ENCODE measurements at places on chromosomes 5 and 9.
A peak's percentile ranks its signal among the peaks of the same experiment; 100 is the strongest.

GRCh38 chr5:84202136-84202535 lies 182.5 kb downstream of the EDIL3 start:
- no peak for DNase-seq

DNA sequence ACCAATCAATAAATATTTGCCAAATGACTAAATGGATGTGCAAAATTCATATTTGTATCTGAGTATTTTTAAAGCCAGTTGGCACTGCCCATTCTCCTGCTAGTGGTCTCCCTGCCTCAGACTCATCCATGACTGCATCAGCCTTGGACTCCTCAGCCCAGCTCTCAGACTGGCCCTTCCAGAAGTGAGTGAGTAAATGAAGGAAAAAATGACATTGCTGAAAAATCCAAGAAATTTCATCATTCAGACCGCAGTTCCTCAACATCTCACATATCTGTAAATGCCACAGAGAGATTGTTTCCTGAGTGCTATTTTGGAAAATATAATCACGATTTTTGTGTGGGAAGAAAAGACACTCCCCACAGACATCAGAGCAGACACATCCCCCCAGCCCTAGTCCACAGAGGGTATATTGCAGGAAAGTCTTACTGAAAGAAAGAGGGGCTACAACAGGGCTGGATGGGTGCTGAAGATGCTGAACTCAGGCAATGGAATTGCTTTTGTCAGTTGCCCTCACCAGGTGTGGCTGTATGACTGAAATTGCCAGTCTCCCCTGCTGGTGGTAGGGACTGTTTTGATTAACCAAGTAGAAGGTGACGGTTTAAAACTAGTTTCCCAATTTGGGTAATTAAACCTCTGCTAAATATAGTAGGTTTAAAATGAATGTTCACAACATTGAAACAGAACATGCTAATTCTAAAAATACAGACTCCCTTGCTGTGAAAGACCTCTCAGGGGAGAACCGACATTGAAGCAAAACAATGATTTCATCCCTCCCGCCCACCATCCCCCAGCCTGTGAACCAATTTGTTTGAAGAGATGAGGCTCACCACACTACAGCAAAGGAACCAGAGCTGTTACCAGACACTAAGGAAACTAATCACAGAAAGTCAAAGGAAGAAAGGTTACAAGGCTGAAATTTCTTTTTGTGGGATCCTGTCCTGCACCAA lies 158.8 kb downstream of the DEPDC1B start:
- DNase-seq, result no peak

DNA sequence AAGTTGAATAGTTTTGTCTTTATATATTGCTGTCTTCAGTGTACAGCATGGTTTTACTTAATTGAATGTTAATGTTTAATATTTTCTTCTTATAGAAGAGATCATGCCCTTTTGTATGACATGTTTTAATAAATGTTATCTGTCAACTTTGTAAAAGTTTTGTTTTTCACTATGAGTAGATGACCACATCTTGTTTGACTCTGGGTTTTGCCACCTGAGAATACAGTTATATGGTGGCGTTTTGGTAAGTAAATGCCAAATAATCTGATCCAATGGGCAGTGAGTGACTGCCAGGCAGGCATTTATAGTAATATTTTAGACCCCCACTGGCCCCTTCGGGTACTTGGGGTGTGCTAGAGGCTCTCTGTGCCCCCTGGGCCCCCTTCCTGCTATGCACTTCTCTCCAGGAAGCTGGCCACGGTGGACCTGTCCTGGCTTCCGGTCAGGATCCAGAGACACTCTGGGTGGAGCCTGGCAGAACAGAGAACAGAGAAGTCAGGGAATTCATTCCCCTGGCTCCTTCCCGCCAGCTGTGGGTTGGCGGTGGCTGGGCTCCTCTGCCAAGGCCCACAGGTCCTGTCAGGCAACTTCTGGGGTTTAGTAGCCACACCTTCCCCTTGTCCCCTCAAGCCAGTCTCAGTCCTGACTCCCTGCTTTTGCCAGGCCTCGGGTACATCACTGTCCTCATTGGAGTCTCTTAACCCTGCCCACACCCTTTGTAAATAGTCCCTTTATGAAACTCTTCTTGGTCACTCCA lies 22.2 kb upstream of the ZBTB34 start:
- no peak for DNase-seq

- no peak for DNase-seq
These were observed 6.6 kb downstream of the CLTB start for GRCh38 chr5:176409765-176410164.

GRCh38 chr5:108655750-108656450 lies 91.8 kb upstream of the FER start:
- DNase-seq, result no peak

GRCh38 chr5:67648201-67648671 lies 451.6 kb upstream of the CD180 start:
- DNase-seq, result no peak

DNA sequence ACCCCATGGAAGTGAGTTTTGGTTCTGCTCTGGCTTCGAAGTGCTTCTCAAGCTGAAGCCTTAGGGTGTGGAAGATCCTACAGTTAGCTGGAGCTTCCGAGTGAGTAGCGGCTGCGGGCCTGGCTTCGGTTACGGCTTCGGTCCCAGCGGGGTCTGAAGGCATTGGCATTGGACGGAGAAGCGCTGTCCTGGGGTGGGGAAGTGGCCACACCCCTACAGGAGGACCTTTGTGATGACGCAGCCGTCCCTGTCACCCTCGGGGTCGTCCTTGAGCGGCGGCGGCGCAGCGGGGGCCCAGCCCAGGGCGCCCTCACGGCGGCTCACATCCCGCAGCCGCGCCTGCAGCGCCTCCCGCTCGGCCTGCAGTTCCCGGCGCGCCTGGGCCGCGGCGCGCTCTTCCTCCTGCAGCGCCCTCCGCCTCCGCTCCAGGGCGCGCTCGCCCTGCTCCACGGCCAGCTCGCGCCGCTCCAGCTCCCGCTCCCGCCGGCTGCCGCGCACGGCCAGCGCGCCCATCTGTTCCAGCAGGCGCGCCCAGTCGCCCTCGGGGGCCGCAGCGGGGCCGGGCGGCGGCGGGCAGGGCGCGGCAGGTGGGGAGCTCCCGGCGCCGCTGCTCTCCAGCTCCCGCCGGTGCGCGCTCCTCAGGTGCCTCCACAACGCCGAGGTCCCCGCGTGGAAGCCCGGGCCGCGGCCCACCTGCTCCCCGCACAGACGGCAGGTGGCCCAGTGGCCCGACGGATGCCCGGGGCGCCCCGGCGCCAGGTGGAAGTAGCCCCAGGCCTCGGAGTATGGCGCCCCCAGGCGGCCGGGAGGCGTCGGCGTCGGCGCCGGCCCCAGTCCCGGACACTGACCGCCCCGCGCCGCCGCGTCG lies 9.9 kb downstream of the ZBED3 start:
- DNase-seq, result peak; percentile 42

- DNase-seq, result no peak
These were observed 1173.7 kb upstream of the SEMA6A start for GRCh38 chr5:117748336-117748735.

GRCh38 chr5:147832541-147832940 lies 1.1 kb upstream of the SPINK1 start:
- DNase-seq, result no peak

GRCh38 chr9:89000973-89001916 lies 10.0 kb downstream of the S1PR3 start:
- DNase-seq, result peak; percentile 61

DNA sequence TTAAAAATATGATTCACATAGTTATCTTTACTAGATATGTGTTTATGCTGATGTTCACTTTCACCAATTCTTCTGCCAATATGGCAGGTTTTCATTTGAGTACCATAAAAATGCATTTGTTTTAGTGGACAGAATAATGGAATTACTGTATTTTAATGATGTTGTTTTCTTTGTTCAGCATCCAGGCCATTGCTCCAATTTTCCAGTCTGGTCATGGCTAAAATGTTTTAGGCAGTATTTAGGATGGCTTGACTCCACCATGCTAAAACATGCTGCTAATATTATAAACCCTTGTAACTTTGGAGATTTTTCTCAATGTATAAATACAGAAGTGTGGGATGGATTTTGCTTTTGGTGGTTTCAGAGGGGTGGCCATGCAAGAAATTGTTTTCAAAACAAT lies 273.0 kb upstream of the RPS23 start:
- no peak for DNase-seq

DNA sequence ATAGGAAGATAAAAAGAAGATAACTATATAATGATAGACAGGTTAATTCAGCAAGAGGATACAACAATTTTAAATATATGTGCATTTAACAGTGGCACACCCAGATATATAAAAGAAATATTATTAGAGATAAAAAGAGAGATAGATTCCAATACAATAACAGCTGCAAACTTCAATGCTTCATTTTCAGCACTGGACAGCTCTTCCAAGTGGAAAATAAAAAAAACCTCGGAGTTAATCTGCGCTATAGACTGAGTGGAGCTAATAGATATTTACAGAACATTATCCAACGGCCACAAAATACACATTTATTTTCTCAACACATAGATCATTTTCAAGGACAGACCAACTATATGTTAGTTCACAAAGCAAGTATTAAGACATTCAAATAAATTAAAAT lies 1229.5 kb upstream of the CDH6 start:
- no peak for DNase-seq

DNA sequence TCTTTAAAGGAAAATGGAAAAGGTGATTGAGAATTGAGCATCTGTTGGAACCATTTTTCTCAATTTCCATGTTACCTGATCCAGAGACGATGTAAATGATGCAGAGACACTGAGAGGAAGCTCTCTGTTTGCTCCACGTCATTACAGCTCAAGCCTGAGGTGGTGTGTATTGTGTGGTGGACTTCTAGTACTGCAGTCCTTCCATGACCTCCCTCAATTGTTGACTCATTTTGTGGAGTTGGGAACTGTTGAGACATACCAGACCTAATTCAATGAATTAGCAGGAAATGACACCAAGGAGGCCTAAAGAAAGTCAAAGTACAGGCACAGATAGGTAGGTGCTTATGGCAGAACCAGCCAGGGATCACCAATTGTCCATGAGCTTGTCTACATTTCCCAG lies 15.6 kb upstream of the LVRN start:
- no peak for DNase-seq

- DNase-seq, result no peak
These were observed 114.0 kb downstream of the CDC42SE2 start for GRCh38 chr5:131377785-131378325.

DNA sequence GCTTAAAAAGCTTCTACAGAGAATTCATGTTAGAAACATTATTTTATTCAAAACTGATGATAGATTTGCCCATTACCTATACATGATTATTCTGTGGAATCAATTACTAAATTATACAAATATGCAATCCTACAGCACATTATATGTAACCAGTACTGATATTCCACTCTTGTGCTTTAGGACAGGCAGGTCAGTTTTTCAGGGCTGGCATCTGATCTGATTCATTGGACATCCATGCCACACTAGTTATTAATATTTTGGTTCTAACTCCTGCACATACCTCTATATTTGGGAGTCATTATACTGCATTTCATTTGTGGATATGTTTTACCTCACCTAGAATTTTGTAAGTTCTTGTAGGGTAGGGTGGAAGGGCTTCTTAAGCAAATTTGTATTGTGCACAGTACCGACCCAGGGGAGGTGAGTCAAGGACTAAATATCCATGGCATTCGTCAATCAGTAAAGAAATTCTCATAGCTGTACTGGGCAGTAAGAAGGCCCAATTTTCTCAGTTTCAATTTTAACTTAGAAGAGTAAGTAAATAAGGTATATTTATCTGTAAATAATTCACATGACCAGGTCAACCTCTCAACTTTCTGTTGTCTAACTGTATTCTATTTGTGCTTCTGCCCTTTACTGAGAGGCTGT lies 33.5 kb downstream of the ELOVL7 start:
- DNase-seq, result no peak

DNA sequence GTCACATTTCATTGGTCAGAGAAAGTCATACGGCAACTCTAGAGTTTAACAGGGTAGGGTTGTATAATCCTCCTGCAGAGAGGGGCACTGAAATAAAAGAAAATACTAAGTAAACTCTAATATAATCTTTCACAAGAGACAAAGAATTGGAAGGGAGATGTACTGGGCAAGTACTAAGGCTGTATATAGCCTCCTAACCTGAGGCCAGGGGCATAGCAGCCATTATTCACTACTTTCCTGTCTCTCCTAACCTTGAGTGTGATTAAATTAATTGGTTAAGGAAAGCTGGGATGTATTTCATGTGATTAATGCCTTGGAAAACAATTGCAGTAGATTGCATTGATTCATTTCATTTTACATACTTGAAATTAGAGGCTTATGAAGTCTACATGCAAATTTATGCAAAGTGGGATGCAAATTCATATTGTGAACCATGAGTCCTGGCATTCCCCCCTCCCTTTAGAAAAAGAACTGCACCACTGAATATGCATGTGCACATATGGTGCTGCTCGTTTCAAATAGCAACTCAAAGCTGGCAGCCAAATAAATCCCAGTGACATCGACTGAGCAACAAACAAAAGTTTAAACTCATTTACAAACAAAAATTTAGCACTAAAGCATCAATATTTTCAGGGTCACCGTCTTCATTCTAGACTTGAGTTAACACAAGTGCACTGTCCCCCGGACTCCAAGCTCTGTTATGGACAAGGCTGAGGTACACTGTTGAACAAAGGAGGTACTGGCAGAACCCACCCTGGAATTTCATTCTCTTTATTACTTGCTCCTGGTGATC lies 70.0 kb downstream of the DMAC1 start:
- no peak for DNase-seq

GRCh38 chr5:33232731-33233505 lies 207.8 kb upstream of the TARS1 start:
- DNase-seq, result no peak

GRCh38 chr9:36258996-36259533 lies 817 bp upstream of the GNE start:
- DNase-seq, result no peak

DNA sequence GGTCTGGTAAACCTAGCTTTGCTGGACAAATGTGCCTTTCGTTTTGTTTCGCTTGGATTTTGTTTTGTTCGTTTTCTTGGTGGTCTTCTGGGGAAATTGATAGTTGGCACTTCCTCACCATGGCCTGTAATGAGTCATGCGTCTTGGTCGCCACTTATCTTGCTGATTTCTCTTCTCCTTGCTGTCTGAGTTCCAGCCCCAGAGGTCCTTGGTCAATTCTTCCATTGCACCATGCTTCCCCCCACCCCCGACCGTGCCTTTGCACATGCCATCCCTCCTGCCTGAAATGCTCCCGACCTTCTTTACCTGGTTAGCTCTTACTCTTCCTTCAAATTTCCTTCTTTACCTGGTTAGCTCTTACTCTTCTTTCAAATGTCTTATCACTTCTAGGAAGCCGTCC lies 168.7 kb upstream of the MSX2 start:
- no peak for DNase-seq
